ENCODE measurements at places on chromosomes 2 and 18. TPM values are rescaled to one million over a fixed set of nuclear protein-coding genes. Genes with fewer than 3 reads are reported as not detected.
A peak's percentile ranks its signal among the peaks of the same experiment; 100 is the strongest.

GRCh38 chr2:8629402-8629801 lies 52.5 kb upstream of the ID2 start:
- peaks cover 16% of the 10 kb centered on the region for H3K4me1 ChIP-seq
- no peak overlapping the region for H3K27ac ChIP-seq
- H3K27me3 ChIP-seq: no peaks in the 10 kb centered on the region
- no peak for DNase-seq
- H3K36me3 ChIP-seq: no peaks in the 10 kb centered on the region
- H3K4me3 ChIP-seq: no peak overlapping the region

DNA sequence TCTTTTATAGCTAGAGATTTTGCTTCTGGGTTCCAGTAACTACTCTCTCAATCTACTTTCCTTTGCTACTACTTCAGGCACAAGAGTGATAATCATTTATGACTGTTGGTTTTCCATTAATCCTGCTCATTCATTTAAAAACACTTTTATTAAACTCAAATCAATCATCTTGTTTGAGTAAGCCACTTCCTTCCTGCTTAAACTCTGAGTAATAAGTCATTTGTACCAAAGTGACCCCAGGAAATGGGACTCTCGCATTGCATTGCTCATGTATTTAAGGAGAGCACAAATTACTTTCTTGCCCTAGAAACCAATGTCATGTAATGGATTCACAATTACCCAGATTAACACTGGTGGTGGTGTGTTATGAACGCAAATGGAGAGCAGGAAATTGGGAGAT lies 270.7 kb upstream of the HNMT start:
- DNase-seq: no peak
- no peaks in the 10 kb centered on the region for H3K4me1 ChIP-seq
- no peak overlapping the region for H3K27ac ChIP-seq
- H3K36me3 ChIP-seq: no peaks in the 10 kb centered on the region

- DNase-seq: no peak
- peak overlapping the region; percentile 75 for H3K4me3 ChIP-seq
Observed at GRCh38 chr2:108535357-108535631, 1.0 kb downstream of the LIMS1 start.

DNA sequence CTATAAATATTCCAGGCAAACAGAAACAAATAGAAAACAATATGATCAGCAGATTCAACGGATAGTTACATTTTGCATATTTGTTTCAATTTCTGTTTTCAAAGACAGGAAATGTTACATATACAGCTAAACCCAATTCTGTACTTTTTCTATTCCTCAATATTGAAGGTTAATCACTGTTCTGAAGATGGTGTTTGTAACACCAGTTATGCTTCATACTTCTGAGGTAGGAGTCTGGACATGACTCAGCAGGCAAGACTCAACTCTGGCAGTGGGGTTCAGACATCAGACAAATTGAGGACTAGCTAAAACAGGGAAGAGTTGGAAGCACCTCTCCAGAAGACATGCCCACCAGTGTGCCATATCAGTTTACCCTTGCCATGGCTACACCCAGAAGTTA lies 16.6 kb downstream of the SERPINB13 start:
- H3K36me3 ChIP-seq: no peaks in the 10 kb centered on the region
- H3K27me3 ChIP-seq: peaks cover 1% of the 10 kb centered on the region
- H3K27ac ChIP-seq: no peak overlapping the region
- peak; percentile 12 for DNase-seq

GRCh38 chr18:62200121-62200914 lies 13.3 kb downstream of the RELCH start:
- no peaks in the 10 kb centered on the region for H3K36me3 ChIP-seq
- H3K27ac ChIP-seq: no peak overlapping the region
- no peaks in the 10 kb centered on the region for H3K27me3 ChIP-seq
- peak; percentile 36 for DNase-seq
- no peak overlapping the region for H3K4me3 ChIP-seq
- peaks cover 2% of the 10 kb centered on the region for H3K4me1 ChIP-seq

DNA sequence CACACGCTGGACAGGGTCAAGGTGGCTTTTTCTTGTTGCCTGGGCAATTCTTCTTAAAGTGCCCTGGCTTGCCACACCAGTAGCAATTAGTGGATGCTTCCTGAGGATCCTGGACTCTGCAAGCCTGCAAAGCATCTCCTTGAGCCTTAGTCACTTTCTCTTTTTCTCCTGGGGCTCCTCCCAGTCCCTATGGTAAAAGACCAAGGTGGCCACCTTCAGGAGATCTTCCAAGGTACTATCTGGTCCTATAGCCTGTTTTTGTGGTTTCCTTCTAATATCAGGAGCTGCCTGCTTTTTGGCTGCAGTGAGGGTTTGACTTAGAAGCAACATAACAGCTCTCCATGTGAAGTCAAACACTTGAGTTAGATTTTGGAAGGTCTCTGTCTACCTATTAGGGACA lies 33.3 kb upstream of the GMCL1 start:
- H3K27me3 ChIP-seq: no peaks in the 10 kb centered on the region
- H3K4me3 ChIP-seq: no peak overlapping the region
- DNase-seq: no peak

- H3K27me3 ChIP-seq: no peaks in the 10 kb centered on the region
- DNase-seq: no peak
- H3K4me1 ChIP-seq: no peaks in the 10 kb centered on the region
- peaks cover 68% of the 10 kb centered on the region for H3K36me3 ChIP-seq
Observed at GRCh38 chr2:241673189-241673663, 13.4 kb downstream of the DTYMK start.

DNA sequence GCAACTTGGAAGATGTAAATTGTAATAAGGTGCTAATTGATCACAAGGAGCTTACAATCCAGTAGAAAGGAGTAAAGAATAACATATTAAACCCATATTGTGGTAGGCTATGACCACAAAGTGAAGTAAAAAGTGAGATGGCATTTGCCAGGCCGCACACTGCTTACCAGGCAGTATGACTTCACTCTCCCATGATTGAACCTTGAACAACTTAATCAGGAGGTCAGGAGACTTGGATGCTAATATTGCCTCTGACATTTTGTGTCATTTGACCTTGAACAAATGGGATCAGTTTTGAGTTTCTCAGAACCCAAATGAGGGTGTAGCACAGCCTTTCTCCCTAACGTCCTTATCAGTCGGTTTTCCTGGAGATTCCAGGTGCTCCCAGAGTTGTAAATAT lies 44.0 kb downstream of the SLC9A2 start:
- DNase-seq: no peak
- no peaks in the 10 kb centered on the region for H3K4me1 ChIP-seq
- H3K4me3 ChIP-seq: no peak overlapping the region
- H3K27me3 ChIP-seq: 0 out of 2 replicates have a peak, but pooled peaks cover 2% of the 10 kb centered on the region

- no peak overlapping the region for H3K27ac ChIP-seq
- no peak for DNase-seq
- H3K36me3 ChIP-seq: no peaks in the 10 kb centered on the region
- no peak overlapping the region for H3K4me3 ChIP-seq
- no peaks in the 10 kb centered on the region for H3K4me1 ChIP-seq
- no peaks in the 10 kb centered on the region for H3K27me3 ChIP-seq
Observed at GRCh38 chr2:106797494-106797893, 88.5 kb downstream of the ST6GAL2 start.

- H3K36me3 ChIP-seq: no peaks in the 10 kb centered on the region
- H3K4me1 ChIP-seq: peaks cover 2% of the 10 kb centered on the region
- peaks cover 8% of the 10 kb centered on the region for H3K27me3 ChIP-seq
- DNase-seq: no peak
- no peak overlapping the region for H3K4me3 ChIP-seq
Observed at GRCh38 chr2:204264085-204264553, 281.2 kb upstream of the PARD3B start.

DNA sequence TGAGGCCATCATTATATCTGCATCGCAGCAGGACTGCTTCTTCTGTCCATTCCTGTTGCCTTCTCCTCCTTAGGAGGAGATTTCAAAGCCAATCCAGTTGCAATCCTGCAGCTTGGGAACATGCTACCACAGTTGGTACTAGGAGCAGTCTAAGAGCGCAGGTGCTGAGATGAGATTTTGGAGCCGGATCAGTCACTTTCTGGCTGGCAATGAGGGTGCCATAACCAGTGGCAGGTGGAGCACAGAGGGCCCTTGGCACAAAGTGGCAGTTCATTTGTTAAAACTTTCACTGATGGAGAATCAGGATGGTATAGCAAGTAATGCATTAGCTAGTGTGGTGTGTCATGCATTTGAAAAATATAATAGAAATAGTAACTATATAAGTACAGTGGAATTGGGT lies 173.7 kb upstream of the ATP5MC3 start:
- no peak for DNase-seq
- peaks cover 4% of the 10 kb centered on the region for H3K27me3 ChIP-seq
- no peak overlapping the region for H3K4me3 ChIP-seq
- H3K4me1 ChIP-seq: no peaks in the 10 kb centered on the region

GRCh38 chr18:3832025-3832638 lies 382.2 kb downstream of the TGIF1 start:
- no peak overlapping the region for H3K27ac ChIP-seq
- no peaks in the 10 kb centered on the region for H3K36me3 ChIP-seq
- DNase-seq: no peak
- H3K4me3 ChIP-seq: no peak overlapping the region

DNA sequence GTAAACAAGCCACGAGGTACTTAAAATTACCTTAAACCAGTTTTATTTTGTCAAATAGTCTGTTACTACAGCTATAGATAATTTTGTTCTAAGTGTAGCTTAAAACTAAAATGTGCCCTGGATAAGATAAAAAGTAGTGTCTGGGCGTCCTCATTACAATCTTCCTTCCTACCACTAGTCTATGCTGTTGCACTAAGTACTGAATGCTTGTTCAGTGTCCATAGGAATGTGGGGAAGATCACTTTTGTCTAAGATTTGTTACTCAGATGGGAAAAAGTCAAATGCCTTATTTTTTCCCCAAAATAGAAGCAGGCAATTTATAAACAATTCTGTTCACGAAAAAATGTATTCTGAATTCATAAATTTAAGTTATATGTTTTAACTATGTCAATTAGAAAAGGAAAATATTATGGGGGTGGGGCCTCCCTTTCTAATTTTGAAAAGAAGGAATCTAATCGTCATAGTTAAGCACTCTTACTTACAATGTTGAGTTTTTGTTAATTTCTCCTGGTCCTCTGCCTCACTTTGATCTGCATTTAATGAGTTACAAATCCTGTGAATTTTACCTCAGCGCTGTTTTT lies 140.4 kb upstream of the VRK2 start:
- H3K4me3 ChIP-seq: no peak overlapping the region
- no peaks in the 10 kb centered on the region for H3K27me3 ChIP-seq
- H3K27ac ChIP-seq: no peak overlapping the region
- no peaks in the 10 kb centered on the region for H3K36me3 ChIP-seq
- DNase-seq: peak; percentile 69
- H3K4me1 ChIP-seq: no peaks in the 10 kb centered on the region

Gene ADD2
- total RNA-seq: not detected

Gene FAM237A
- not detected for total RNA-seq

Gene UGT1A4
- total RNA-seq: not detected

Gene IL18R1
- total RNA-seq: 0.18 TPM

Gene SERPINB2
- total RNA-seq: 34.4 TPM

All from IMR-90 (cell line).